Fibroblast of upper back skin (primary cell): ENCODE measurements at places on chromosomes 12 and 14.

GRCh38 chr14:59093902-59094301 lies 94.6 kb upstream of the DAAM1 start:
- no peak for DNase-seq

DNA sequence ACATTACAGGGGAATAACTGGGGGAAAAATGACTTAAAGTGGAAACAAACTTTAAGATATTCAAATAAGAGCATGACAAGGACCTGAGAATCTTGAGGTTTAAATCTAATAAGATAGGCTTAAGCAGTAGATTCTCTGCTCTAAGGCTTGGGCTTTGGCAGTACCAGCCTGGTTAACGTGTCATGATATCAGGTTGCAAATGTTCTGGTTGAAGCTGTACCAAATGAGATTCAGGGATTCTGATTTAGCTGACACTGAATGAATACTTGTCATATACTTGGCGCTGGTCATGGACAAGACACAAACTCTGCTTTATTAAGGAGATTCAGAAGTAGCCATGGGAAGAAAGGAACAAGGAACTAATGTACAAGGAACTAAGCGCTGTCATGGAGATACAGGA lies 6.1 kb downstream of the TCP11L2 start:
- DNase-seq = no peak

DNA sequence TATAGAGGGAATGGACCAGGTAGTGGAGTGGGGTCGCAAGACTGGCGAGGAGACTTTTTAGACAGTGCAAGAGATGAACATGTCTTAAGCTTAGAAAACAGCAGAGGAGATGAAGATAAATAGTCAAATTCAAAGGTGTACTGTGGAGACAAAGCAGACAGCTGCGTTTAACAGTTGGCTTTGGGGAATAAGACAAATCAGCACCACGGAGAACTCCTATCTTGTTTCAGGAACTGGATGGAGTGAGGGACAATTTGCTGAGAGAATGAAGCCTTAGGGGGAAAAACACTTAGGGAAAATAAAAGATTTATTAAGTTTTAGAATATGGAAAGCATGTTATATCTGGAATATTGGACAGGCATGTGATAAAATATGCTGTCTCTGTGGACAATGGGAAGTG lies 458.8 kb downstream of the GLT1D1 start:
- DNase-seq = no peak

DNA sequence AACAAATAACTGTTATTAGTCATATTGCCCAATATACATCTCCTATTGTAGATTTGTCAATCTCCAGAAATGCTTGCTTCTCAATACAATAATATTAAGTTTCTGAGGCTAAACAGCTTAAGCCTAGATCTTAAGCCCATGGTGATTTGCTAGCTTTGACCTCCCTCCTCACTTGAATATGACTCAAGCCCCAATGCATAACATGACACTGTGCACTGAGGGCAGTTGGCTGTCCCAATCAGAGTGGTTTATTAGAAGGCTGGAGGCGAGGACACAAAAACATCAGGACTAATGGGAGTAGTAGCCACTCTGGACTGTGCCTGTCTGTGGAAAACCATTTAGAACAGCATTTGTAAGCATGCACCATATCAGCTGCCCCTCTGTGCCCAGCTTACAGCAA lies 81.1 kb upstream of the GTF2A1 start:
- no peak for DNase-seq

DNA sequence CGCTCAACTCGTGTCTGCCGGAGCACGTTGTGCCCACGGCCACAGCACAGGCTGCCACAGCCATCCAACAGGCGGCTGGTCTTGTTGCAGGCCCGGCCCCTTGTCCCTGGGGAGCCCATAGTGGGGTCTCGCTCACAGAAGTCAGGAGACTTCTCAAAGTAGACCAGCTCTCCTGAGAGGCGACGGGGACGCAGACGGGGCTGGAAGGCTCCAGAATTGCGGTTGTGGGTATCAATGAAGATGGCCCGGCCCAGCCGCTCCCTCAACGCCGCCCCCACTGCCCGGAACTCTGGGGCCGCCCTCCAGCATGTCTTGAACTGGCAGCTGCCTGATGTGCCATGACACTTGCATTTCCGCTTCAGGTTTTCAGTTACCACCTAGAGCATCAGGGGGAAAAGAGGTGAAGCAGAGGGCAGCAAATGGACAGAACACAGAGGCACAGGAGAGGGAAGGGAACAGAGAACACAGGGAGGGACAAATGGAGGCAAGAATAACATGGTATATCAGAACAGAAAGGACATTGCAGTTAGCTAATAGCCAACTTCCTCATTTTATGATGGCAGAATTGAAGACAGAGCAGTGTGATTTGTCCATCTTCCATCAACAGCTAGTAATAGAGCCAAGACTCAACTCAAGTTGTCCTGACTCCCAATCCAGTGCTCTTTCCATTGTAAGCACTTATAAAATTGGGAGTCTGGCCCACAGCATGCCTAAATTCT lies 5.2 kb downstream of the WNT10B start:
- DNase-seq = no peak
